ENCODE measurements at places on chromosomes 6 and 20.

DNA sequence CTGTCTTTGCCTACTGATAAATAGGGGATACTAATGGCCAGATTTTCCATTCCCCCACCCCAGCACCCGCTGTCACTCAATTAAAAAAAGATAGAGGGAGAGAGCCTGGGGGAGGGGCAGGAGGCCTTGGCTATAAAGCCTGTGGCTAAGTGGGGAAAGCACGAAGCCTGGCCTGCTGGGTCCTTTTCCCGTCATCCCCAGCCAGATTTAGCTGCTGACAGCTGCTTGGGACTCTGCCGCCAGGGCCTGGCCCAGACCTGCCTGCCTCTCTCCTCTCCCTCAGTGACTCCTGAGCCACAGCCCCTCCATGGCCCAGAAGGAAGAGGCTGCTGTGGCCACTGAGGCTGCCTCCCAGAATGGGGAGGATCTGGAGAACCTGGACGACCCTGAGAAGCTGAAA is at the start of gene APOBEC2:
Gene APOBEC2, plus strand, starts transcription at position 162 of the 400 bp plus-strand sequence. Its CDS starts 146 bp downstream, at position 308.
- no peak for DNase-seq

DNA sequence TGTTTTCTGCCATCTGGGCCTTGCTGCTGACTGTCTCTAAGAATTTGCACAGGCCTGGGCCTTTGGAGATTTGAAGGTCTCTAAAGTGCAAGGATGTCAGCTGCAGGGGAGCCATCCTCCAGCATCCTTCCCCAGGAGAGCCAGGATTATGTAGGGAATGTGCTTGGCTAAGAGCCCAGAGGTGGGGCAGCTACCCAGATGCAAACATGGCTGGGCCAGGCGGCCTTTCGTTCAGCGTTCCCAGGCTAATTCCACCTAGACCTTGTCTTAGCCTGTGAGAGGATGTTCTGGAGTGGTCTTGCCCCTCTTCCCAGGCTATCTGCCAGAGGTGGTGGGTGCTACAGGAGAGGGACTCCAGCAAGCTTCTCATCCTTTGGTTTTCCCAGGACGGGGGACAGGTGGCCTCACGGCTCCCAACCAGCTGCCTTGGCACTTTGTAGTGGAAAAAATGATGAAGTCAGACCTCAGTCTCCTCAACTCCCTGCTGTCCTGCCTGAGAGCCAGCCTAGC is 7.7 kb upstream of the PTGIS start:
- no peak for DNase-seq

GRCh38 chr20:15542655-15543054 is 1030.6 kb downstream of the KIF16B start:
- no peak for DNase-seq

DNA sequence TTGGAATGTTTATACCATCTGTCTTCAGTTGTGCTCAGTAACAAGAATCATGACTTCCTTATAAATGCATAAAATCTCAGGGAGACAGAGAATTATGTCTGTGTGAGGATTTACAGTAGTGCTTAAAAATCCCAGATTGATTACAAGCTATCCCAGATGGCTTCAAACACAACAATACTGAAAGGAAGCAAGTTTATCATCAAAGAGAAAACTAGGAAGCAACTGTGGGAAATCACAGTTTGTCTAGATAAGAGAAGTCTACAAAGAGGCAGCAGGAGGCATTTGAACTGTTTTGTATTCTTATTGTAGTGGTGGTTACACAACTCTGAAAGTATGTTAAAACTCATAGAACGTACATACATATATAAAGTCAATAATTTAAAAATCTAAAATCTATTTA is 104.4 kb upstream of the SALL4 start:
- DNase-seq = no peak

- no peak for DNase-seq
Measured at GRCh38 chr6:56091159-56091869, 156.1 kb downstream of the COL21A1 start.

DNA sequence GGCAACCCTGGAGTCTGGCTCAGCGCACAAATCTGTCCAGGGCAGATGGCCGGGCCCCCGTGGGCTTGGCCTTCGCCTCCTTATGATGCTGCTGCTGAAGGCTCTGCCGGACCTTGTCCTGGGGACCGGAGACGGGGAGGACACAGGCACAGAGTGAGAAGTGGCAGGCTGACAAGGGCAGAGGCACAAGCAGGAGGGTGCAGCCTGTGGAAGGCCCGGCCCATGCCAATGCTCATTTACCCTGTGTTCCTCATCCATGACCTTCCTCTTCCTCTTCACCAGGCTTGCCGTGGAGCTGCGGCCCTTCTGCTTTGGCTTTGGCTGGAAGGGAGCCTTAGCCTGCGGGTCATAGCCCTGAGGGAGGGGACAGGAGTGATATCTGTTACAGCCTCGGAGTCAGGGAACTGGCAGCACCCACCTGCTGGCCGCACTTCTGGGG is 2.4 kb downstream of the B3GALT4 start:
- no peak for DNase-seq

DNA sequence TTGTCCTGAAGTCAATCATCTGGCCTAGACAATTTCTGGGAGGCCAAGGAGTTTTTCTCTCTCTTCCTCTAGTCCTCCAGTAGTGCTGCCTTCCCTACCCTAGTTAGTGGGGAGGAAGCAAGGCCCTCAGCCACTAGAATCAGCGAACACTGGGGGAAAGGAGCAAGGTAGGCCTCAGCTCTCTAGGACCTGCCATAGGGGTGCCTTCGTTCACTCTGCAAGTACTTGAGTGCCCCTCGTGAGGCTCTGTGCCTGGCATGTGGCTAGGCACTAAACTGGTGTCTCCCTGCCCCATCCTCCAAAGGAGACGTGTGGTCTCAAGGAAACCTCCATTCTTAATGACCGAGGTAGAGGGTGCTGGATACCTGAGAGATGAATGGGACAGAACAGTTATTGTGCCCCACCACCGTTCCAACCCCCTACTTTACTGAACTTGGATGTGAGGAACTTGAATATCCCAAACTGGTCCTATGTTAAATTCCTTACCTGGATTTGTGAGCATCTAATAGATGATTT is 1.1 kb downstream of the DEF6 start:
- no peak for DNase-seq

GRCh38 chr6:36276581-36277536 is 7.0 kb downstream of the PNPLA1 start:
- no peak for DNase-seq

DNA sequence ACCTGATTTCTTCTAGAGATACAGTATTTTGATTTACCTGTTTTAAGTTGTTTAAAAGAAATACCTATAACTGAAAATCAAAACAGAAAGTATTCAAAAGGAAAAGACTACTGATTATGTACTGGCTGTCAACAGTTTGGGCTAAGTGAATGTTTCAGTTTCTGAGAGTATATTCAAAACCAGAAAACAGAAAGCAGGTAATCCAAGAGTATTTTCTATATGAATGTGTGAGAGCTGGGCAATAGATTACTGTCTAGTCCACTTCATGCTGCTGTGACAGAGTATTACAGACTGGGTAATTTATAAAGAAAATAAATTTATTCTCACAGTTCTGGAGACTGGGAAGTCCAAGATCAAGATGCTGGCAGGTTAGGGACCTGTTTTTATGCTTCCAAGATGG is 261.0 kb downstream of the ARHGAP18 start:
- DNase-seq = no peak

DNA sequence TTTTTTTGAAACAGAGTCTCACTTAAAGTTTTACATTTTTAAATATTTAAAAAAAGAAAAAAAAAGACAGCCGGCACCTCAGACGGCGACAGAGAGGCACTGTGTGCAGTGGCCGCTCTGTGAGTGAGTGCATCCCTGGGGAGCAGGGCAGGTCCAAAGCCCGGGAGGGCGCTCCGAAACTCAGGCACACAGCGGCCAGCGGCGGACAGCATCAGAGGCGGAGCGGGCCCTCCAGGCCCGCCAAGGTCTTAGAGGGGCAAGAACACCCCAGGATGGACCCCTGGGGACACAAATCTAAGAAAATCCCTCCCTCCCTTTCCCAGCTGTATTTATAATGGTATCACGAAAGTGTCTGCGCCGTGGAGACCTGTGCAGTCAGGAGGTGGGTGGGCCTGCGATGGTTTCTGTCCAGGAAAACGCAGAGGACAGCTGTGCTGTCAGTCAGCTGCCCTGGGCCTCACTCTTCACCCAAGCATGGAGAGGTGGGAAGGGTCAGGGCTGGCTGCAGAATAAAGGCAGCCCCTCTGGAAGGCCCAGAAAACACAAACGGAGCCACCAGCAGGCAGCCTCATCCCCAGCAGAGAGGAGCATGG is 43.8 kb downstream of the TAF4 start:
- DNase-seq = no peak

DNA sequence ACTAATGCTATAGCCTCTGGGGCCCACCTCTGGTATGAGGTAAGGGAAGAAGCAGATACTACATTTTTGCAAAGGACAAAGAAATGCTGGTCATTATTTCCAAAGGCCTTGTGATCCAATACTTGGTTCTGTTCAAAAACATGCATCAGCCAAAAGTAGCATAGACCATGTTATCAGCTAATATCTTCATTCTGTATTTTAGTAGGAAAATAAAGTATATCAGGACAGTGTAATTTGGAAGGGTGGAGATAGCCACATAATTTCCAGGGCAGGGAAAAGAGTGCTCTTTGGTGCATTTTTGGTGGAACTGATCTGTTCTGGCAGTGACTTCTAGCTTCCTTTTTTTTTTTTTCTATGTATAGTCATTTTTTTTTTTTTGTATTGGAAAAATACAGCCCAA is 258.0 kb upstream of the SOX4 start:
- DNase-seq = no peak

DNA sequence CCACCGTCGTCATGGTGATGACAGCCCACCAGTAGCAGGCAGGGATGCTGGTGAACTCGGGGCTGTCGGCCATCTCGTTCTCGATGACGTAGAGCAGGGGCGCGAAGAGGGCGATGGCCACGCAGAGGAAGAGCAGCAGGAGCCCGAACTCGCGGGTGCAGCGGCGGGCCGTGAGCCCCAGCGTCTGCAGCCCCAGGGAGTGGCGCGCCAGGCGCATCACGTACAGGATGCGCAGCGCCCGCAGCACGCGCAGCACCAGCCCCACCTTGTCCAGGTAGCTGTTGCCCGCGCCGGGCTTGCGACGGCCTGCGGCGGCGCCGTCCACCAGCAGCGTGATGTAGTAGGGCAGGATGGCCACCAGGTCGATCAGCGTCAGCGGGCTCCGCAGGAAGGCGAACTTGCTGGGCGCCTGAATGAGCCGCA is 18.6 kb downstream of the KCNG1 start:
- no peak for DNase-seq

GRCh38 chr20:34736106-34736735 is 32.1 kb downstream of the TP53INP2 start:
- no peak for DNase-seq

DNA sequence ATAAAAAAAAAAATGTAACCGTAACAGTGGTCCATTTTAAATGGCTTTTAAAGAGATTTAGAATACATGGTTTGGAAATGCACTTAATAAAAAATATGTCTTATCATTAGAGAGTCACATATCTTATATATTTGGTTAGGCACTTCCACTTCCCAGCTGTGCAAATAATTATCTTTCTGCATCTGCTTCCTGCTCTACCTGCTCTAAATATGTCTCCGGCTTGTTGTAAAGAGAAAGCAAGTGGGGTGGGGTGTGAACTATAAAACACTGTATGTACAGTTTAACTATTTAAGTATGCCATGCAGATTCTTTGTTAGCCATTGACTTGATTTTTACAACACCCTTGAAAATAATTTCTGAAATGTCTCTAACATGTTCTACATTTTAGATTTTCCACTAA is 106.3 kb downstream of the NKAIN2 start:
- no peak for DNase-seq

- DNase-seq = no peak
Measured at GRCh38 chr20:54716790-54717189, 241.4 kb downstream of the DOK5 start.

DNA sequence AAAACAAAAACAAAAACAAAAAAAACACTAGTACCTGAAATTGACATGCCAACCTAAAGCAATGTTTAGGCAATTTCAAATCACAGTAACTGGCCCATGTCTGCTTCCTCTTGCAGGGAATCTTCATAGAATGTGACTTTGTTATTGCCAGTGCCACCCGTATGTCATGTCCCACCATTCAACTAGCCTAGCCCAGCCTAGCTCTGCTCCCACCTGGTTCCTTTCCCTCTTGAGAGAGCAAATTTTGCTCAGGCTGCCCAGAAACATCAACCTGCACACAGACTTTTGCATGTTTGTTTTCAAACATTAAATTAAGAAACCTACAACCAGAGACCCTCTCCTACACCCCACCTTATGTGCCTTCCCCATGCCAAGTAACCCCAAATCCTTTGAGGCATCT is 124.8 kb upstream of the SLC2A12 start:
- DNase-seq = no peak

- DNase-seq = no peak
Measured at GRCh38 chr6:155067956-155068615, 73.0 kb downstream of the TIAM2 start.

DNA sequence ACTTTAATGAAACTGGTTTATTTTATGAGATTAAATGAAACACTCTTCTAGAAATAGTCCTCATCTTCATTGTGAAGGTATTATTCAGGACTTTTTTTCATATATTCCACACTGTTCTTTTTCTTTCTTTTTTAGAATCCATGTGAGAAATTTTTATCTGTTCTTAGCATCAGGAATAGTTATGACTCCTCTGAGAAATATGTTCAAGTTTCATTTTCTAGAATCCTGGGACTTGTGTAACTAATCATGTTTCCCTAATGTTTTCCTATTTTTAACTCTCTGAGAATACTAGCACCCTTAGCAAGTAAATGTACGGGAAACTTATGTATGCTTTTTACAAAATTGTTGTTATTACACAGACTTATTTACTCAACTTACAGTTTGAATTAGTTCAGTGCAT is 407.8 kb downstream of the CBLN4 start:
- DNase-seq = no peak

DNA sequence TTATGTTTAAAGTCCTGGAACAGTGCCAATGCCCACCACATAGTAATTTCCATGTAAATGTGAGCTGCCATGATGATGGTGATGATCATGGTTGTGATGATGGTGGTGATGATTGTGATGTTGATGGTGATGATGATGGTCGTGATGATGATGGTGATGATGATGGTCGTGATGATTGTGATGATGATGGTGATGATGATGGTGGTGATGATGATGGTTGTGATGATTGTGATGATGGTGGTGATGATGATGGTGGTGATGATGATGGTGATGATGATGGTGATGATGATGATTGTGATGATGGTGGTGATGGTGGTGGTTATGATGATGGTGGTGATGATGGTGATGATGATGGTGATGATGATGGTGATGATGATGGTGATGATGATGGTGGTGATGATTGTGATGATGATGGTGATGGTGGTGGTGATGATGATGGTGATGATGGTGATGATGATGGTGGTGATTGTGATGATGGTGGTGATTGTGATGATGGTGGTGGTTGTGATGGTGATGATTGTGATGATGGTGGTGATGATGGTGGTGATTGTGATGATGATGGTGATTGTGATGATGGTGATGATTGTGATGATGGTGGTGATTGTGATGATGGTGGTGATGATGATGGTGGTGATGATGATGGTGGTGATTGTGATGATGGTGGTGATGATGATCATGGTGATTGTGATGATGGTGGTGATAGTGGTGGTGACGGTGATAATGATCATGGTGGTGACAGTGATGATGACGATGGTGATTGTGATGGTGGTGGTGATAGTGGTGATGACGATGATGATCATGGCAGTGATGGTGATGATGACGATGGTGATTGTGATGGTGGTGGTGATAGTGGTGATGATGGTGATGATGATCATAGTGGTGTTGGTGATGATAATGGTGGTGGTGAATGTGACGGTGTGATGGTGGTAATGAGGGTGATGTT is 82.3 kb downstream of the PHACTR3 start:
- no peak for DNase-seq

All from stimulated activated CD8-positive, alpha-beta memory T cell treated with anti-CD3 and anti-CD28 coated beads, Interleukin-4, amount 100 ng/mL, for 4 hours (primary cell).